ENCODE measurements at places on chromosomes 3 and 15.

DNA sequence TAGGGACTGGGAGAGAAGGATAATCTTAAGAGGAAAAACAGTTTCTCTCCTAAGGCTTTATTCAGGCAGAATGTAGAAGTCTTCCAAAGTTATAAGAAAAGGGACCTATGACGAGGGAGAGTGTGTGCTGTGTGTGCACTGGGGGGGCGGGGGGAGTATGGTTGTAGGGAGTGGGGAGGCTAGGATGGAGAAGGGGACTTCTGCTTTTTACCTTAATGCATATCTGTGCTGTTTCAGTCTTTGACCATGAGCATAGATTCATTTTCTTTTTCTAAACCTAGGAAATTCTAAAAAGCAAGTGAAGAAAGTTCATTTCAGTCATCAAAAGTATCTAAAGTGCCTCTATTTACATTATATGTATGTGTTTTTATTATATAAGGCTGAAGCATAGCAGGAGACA lies 52.6 kb upstream of the RASA2 start:
- DNase-seq, result no peak

DNA sequence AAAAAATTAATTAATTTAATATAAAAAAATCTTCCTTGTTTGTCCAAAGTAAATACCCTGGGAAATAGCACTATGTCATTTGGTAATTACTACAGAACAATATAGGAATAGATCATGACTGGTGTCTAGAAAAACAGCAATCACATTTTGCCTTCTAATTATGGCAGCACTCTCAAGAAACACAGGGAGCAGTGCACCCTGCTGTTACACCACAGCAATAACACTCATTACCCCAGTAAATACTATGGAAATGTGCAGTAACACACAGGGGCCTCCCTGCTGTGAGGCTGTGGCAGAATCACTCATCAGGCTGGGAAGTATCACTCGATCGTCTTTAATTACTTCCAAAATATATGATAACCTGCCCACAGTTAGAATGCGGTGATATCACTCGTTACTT lies 646.0 kb downstream of the TUSC7 start:
- no peak for DNase-seq

DNA sequence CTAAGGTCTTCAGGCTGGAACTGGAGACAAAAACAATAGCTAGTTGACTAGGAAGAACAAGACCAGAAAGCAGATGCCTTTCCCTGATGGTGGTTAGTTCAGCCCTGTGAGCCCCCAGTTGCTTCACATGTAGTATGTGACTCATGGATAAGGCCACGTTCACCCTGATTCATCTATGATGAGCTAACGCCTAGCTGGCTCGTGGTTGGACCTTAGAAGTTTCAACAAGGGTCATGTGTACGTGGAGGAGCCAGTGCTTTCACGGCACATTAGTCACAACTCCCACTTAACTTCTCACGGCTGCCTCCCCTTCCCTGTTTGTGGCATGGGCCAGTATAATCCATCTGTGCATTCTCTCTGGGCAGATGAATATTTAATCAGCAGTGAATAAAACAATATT lies 20.6 kb downstream of the COL8A1 start:
- DNase-seq, result no peak

DNA sequence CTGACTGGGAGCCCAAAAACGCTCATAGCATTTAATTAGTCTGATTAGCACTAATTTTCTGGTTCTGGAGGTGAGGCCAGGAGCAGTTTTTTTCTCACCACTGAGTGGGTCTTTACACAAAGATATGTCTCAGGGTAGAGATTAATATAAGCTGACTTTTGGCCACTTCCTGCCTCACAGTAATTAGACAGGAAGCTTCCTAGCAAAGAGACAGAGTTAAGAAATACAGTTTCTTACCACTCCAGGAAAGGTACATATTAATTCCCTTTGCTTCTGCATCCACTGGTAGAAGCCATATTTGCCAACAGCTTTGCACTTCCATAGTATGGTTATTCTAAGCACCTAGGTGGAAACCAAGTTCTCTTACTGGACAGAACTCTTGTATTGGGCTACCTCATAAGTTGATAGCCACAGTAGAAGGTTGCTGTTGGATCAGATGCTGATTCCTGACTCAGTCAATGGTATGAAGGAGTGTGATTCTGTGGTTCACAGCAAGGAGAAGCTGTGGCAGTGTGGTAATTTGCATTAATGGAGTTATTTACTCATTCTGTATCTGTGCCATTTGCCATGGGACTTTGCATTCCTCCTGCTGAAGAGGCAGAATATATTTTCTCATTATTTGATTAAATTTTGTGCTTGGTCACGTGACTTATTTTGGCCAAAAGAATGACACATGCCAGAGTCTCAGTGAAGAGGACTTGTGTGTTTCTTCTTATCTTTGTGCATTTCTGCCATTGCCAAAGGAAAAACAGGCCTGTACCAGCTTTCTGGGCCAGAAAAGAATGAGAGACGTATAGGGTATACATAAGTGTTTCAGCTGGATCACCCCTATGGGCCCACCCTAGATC lies 17.5 kb upstream of the ZBTB20 start:
- DNase-seq, result no peak

- no peak for DNase-seq
Observed at GRCh38 chr3:72658466-72659100, 189.7 kb downstream of the SHQ1 start.

- no peak for DNase-seq
Observed at GRCh38 chr3:120730576-120731542, 11.5 kb downstream of the RABL3 start.

DNA sequence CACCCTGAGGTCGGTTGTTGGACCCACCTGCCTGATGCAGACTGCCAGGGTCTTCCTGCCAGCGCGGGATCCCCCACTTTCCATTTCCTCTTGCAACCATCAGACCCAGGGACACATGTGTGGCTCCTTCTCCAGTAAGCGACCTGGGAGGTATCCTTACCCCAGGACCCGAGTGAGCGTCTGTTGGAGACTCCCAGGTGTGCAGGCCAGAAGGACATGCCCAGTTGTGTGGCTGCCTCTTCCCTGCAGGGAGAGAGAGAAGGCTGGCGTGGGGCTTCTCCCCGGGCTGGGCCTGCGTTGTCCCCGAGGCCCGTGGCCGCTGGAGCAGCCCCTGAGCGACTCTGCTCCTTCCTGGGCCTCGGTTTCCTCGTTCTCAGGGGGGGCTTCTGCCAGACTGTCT lies 56.8 kb downstream of the APBA2 start:
- no peak for DNase-seq

- no peak for DNase-seq
Observed at GRCh38 chr15:93174836-93175235, 85.8 kb upstream of the RGMA start.

GRCh38 chr3:196774191-196774820 lies 34.6 kb downstream of the PAK2 start:
- no peak for DNase-seq

DNA sequence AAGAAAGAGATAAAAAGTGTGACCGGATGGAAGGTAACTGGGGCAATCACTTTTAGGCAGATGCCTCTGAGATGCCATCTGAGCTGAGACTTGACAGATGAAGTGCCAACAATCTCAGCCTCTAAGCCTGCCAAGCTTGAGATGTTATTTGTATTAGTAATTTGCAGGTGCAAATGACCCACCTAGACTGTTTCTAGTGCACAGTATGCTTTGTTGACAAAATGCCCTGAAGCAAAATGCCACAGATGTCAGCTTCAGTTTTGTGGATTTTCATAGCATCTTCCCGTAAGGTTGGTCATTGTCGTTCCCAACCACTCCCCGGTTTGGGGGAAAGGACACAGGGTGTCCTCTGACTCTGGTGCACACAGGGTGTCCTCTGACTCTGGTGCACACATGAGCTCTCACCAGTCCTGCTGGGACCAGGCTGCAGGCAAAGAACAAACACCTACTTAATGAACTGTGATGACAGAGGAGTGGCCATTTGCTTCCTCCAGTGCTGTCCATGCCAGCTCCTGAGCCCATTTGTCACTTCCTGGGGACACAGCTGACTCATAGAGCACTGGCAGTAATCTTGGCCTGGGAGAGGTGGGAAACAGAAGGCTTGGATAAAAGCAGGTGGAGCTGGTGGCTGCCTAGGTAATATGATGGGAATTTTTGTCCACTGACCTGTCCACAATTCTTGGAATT lies 16.7 kb upstream of the PPP1R2 start:
- no peak for DNase-seq

GRCh38 chr3:146581080-146581601 lies 24.0 kb downstream of the PLSCR5 start:
- no peak for DNase-seq

DNA sequence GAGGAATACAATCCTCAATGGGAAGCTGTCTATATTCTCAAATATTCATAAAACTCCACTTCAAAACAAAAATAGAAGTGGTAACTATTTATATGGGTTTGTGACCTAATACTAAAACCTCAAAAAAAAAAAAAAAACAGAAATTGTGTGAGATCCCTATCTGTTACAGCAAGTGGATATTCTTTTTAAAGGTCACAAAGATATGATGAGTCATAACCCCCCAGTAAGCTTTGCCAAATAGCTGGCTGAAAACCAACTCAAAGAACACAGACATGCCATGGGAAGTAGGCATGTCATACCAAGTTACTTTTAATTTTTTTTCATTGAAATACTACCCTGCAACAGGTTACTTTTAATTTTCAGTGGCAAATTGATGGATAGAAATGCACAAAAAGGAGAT lies 62.5 kb downstream of the CBLB start:
- no peak for DNase-seq

GRCh38 chr3:187041362-187042307 lies 97.7 kb downstream of the RPL39L start:
- peak; percentile 31 for DNase-seq

DNA sequence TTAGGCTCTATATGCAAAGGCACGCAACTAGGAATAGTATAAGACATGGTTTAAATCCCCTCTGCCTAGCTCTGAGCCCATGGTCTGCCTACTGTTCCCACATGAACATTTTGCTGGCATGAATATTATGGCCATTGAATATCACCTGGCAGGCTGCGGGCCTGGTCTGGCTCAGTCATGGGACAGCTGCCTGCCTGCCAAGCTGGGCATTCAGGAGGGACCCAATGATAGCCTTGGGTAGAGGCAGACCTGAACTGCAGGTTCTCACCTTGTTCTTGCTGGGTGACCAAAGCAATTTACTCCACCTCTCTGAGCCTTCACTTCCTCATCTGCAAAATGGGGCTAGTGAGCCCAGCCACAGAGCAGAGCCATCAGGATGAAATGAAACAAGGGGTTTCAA lies 11.3 kb downstream of the RBP1 start:
- DNase-seq, result no peak

- DNase-seq, result no peak
Observed at GRCh38 chr3:48030188-48030587, 14.0 kb upstream of the MAP4 start.

DNA sequence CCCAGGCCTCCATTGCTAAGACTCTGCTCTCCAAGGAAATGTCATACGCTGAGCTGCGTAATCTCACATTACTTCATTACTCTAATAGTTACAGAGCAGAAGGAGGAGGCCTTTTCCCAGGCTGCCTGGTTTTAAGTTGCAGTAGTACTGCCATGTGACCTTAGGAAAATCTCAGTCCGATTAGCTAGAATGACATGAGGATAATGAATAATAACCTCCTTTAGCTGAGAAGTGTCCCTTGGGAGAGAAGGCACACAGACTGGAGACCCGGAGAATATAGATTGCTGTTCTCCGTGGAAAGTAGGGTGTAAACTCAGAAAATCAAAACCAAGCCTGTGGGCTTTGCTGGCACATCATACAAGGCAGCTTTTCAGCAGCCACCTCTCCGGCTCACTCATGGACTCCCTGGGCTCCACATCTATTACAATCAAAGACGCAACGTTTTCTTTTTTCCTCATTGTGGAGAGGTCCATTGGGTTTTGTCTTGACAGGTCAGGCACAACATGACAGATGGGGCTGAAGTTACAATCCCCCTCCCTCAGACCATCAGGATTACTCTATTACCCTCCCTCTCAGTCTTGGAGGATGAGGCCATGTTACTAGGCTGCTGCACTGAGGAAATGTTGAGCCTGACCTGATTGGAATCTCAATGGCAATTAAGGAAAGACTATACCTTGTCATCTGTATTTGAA lies 134.8 kb upstream of the MB21D2 start:
- DNase-seq, result no peak

DNA sequence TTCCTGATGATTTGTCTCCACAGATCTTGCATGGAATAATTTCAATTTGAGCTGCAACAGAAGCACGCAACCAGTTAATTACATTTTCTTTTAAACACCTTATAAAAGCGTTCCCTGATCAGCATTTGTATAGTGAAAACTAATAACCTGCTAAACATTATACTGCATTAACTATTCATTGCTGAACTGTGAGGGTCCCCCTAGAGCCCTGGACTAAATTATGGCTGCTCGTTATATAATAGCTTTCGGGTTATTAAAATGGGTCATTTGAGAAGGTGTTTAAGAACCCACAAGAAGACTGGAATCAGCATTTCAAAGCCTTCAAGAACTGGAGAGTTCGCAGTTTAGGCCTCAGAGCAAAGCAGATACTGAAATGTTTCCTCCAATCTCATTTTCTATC lies 52.9 kb upstream of the ICE2 start:
- DNase-seq, result no peak

GRCh38 chr3:145604851-145605250 lies 556.1 kb downstream of the PLOD2 start:
- no peak for DNase-seq

DNA sequence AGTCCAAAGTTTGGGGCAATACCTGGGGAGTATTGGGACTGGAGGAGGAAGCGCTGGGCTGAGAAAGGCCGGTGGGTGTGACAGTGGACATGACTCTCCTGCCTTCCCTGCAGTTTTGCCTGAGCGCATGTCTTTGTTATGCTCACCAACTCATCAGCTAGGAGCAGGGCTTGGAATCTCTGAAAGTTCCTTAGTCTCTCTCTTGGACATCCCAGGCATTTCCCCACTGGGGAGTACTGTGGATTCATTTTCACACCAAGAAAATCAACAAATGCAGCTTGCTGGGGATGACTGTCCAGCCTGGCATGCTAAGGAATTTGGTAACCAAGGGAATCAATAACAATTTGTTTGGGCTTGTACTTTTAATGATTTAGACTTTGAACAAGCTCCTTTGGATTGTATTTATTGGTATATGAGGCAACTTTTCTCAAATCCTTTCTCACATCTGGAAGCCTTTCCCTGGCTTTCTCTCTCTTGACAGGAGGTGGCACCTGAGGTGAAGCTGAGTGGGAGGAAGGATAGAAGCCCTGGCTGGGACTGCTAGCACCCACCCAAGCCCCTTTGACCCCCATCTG lies 48.5 kb upstream of the CHST2 start:
- DNase-seq, result no peak

GRCh38 chr3:114941626-114942309 lies 205.3 kb downstream of the ZBTB20 start:
- DNase-seq, result no peak

DNA sequence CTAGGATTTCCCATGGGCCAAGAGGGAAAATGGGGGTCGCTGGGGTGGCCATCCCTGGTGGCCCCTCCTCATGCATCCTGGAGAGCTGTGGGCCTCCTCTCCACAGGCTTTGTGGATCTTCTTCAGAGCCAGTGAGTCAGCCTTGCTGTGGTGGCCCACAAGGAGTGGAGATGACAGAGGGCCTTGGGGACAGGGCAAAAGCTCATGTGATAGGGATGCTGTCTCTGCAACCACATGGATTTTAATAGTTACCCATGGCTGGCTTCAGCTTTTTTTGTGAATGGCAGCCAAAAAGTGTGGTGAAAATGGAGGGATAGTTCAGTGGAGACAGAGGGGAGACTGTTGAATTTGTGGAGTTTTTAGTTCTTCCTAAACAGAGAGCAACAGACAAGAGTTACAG lies 1.2 kb downstream of the TF start:
- no peak for DNase-seq

- no peak for DNase-seq
Observed at GRCh38 chr15:34718681-34719665, 35.8 kb downstream of the GJD2 start.

GRCh38 chr15:50808728-50809127 lies 43.2 kb upstream of the SPPL2A start:
- DNase-seq, result no peak

Measured in stimulated activated CD4-positive, alpha-beta T cell treated with anti-CD3 and anti-CD28 coated beads, TNF-alpha, amount 100 ng/mL, for 1 hour (primary cell).